ENCODE measurements at places on chromosomes 7 and 10.

GRCh38 chr7:50349963-50350944 lies 45.7 kb downstream of the IKZF1 start:
- no peak for DNase-seq

GRCh38 chr7:34825221-34825620 lies 167.2 kb downstream of the NPSR1 start:
- no peak for DNase-seq

- DNase-seq: peak; percentile 45
These were observed at the start of gene GNAI1 for GRCh38 chr7:80134536-80135308. Gene GNAI1, plus strand, starts transcription at chr7:80134831. Its CDS starts 330 bp downstream, at chr7:80135161.

DNA sequence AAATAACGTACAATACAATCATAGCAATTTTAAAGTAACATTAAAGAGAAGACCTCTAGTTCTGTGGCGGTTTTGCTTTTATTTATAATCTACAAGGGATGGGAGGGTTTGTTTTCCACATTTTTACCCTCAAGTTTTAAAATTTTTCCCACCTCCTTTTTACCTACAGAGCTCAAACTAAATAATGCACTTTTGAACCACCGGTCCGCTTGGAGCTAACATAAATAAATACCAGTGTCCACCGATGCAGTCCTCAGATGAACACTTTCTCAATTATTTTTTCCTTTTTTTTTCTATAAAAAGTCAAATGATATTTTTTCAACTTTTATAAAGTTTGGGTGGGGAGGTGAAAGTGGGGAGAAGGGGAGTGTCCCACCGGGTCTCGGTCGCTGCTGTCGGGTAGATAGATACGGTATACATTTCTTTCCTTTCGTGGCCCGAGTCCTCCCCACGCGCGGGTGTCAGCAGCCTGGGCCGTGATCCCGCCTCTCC lies 3.3 kb downstream of the ZNF503 start:
- DNase-seq: no peak

GRCh38 chr7:116663744-116664143 lies 8.3 kb upstream of the MET start:
- no peak for DNase-seq

DNA sequence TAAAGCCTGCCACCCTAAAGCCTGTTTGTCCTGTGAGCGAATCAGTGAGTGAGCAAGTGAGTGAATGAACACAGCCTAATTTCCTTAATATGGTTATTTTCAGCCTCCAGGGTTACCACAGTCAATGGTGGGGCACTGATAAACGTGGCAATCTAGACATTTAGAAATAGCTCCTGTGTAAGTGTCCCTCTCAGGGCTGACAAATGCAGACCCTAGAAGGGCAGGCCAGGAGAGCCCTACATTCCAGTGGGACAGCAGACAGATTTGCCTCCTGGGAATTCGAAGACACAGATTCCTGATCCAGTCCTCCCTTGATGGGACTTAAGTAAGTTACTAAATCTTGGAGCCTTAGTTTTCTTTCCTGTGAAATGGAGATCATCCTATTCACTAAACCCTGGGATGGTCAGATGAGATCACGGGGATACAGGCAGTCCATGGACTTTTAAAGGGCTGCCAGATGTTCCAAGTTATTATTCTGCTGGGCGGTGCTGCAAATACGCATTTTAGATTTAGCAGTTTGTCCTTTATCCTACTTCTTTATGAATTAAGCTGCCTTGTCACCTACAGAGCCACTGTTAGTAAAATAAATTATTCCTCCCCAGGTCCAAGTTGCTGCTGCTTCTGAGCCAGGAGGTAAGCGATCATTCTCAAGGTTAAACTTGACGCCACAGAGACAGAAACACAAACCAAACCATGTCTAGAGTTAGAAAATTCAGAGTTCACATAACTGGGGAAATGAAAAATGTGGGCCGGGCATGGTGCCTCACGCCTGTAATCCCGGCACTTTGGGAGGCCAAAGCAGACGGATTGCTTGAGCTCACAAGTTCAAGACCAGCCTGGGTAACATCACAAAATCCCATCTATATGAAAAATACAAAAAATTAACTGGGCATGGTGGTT lies 54.8 kb upstream of the TM9SF3 start:
- DNase-seq: no peak

GRCh38 chr7:36344622-36345021 lies 45.0 kb upstream of the ANLN start:
- no peak for DNase-seq

DNA sequence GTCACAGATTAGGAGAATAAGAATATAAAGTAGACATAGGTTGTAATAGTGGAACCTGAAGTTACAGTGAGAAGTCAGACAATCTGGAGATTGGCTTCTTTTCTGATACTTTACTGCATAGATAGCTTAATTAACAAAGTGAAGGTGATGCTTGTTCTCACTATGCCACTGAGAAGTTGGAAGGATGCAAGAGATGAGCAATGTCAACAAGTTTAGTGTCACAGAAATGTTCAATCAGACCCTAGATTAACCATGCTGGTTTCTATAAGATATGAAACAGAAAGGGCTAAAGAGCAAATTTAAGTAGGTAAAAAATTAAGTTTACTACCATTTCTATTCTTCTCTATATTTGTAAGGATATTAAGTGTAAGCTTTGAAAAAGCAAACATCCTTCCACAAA lies 838.6 kb upstream of the SORCS1 start:
- DNase-seq: no peak

GRCh38 chr10:80769700-80770160 lies 232.0 kb downstream of the SH2D4B start:
- no peak for DNase-seq
